Left lung (tissue), 14 donors: ENCODE measurements at places on chromosomes 4 and X. TPM values are rescaled to one million over a fixed set of nuclear protein-coding genes. Genes with fewer than 3 reads are reported as not detected.

DNA sequence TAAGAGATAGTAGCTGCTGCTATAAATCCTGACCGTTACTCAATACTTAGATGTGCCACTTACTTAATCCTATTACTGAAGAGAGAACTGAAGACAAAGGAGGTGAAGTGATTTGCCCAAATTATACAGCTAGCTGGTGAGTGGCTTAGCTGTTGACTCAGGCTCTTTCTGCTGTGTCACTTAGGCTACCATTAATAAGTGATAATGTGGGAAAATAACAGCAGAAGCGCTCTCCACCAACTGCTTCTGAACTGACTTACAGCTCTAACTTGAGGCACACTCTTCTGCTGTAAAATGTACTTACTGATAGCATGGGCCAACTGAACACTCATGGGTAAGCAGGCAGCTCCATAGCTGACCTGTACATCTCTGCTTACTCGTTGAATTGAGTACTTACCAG lies 7.5 kb upstream of the KLHL5 start:
- no peak overlapping the region for H3K27ac ChIP-seq
- no peaks in the 10 kb centered on the region for H3K36me3 ChIP-seq
- no peaks in the 10 kb centered on the region for H3K27me3 ChIP-seq
- DNase-seq, result no peak
- no peak overlapping the region for H3K4me3 ChIP-seq

DNA sequence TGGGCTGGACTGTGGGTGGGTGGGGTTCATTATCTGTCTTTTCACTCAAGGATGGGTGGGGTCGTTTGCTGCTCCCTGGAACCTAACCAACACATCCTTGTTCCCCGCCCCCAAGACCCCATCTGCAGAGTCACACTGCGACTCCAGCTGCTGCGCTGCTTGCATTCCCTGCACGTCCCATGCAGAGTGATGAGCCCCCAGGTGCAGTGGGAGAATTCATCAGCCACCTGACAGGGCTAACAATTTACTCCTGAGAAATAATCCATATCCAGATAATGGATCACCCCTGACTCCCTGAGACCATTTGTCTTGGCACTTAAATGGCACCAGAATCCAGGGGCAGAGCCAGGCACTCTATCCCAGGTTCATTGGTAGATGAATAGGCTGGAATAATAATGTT lies 12.4 kb upstream of the ARHGAP36 start:
- no peak overlapping the region for H3K4me3 ChIP-seq
- H3K4me1 ChIP-seq, result no peaks in the 10 kb centered on the region
- H3K36me3 ChIP-seq, result no peaks in the 10 kb centered on the region
- H3K27ac ChIP-seq, result no peak overlapping the region
- peaks cover 5% of the 10 kb centered on the region for H3K27me3 ChIP-seq

- no peak overlapping the region for H3K4me3 ChIP-seq
- no peak overlapping the region for H3K27ac ChIP-seq
- no peak for DNase-seq
- H3K27me3 ChIP-seq, result no peaks in the 10 kb centered on the region
These were observed 9.7 kb downstream of the PTCHD1 start for GRCh38 chrX:23344238-23344903.

GRCh38 chrX:8084006-8084405 lies 87.1 kb downstream of the VCX2 start:
- H3K27ac ChIP-seq, result no peak overlapping the region
- no peaks in the 10 kb centered on the region for H3K36me3 ChIP-seq
- DNase-seq, result no peak

The ITIH6 gene
- total RNA-seq, result not detected

The H2BW2 gene
- total RNA-seq, result not detected

The MAOB gene
- total RNA-seq, result 20.6 TPM
